GDM1 (cell line): ENCODE measurements at places on chromosomes 4 and X.

DNA sequence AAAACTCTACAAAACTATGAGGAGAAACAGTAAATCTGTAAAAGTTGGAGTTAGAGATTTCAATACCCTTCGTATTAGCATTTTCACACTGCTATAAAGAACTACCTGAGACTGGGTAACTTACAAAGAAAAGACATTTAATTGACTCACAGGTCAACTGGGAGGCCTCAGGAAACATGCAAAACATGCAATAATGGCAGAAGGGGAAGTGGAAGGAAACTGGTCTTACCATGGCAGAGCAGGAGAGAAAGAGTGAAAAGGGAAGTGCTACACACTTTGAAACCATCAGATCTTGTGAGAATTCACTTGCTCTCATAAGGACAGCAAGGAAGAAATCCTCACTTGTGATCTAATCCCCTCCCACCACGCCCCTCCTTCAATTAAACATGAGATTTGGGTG lies 949.9 kb downstream of the TECRL start:
- DNase-seq: peak; percentile 47

- DNase-seq: no peak
These were observed 48.5 kb upstream of the MYOZ2 start for GRCh38 chr4:119087121-119087520.

- DNase-seq: no peak
These were observed 42.8 kb downstream of the HMX1 start for GRCh38 chr4:8828869-8829268.

GRCh38 chr4:189302719-189303118 lies 638.0 kb upstream of the FRG1 start:
- no peak for DNase-seq

DNA sequence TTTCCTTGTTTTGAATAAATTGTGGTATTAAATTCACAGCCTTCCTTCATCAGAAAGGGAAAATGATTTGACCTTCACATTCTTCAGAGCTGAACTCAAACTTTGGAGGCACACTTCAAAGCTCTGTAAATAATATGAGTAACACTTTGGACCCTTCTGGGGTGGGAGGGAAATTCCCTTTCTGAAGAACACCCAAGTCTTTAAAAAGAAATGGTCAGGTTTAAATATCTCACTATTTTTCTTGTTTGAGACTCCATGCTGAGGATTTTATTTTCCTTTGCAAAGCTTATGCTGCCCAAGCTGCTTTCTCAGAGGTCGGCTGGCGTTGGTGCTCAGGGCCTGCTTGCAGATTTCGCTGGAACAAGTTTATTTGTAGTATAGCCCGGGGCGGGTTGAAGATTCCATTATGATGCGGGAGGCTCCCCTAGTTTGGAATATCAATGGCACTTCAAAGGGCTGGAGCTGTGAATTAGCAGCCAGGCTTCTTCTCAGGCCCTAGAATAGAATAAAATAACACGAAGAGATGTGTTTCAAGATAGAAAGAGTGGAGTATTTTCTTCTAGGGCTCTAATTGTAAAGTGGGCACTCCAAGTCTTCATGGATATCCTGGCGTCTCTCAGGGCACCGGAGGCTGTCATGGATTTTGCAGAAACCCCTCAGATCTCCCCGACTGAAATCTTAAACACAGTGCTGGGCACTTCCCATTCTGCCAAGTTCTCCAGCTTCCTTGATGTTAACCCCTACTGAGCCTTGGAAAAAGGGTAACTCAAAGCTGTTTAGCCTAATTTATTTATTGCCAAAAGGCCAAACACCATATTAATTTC lies 315.6 kb downstream of the GPAT3 start:
- DNase-seq: no peak

GRCh38 chr4:13893211-13893610 lies 265.7 kb upstream of the BOD1L1 start:
- DNase-seq: no peak

GRCh38 chr4:14333616-14334015 lies 668.7 kb upstream of the CPEB2 start:
- no peak for DNase-seq

DNA sequence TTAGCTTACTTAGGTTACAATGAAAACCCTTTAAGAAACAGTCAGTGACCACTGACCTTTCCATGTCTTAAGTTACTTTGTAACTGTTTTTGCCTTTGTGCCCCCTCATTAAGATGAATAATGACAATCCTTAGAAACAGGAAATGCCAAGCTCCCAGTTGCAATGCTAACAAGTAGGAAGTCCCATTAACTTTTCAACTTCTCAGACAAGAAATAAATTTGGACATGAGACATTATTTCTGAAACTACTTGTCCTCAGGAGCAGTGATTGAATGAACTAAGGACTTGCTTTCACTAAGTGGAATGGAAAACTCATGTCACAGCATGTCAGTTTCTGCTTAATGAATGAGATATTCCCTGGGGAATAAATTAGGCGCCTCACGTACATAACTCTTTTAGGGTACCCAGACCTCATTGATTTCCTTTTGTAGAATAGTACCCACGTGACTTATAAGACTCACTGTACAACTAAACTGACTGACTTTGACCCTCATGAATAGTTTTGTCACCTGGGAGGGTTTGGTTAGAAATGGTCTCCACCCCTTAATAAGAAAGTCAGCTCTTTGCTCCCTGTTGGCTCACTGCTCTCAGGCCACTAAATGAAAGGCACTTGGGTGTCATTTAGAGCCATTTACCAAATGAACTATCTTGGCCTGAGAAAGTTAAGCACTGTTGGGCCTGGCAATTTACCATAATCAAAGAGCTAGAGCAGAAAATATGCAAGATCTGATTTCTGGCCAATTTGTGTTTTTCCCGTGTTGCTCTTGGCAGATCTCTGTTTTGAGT lies 383.9 kb downstream of the RPA4 start:
- DNase-seq: no peak

DNA sequence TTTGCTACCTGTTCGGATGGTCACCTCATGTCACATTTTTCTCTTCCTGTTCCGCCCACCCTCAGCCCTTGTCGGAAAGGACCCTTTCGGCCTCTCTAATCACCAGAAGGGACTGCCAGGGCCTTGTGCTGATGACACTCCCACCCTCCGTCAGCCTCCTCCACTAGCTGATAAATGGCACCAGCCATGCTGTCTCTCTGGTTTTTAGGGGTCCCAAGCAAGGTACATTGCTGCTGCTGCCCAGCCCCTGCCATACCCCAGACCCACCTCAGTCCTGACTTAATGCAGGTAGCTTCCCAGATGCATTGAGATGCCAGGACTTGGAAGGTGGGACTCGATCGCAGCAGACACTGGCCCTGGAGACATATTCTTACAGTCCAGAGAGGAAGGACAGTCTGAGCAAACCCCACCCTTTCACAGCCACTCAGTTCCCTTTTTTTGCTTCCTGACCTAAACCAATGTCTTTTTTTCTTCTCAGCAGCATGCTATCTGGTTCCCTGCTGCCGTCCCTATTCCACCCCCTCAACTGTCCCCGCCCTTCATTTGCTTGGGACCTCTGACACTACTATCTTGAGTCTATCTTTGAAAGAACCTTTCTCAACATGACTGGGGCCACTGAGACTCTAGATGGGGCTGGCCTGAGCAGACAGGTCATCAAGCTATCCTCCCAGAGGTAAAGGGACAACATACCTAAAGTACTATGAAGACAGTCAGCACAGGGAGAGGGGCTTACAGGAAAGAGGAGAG lies at the start of gene BTK:
Gene BTK (minus strand): TSS at position 397 of the 747 bp plus-strand sequence. CDS start 10,907 bp downstream, outside the sequence.
- peak; percentile 59 for DNase-seq

- DNase-seq: no peak
These were observed 86.5 kb downstream of the PLAC1 start for GRCh38 chrX:134571796-134572195.

DNA sequence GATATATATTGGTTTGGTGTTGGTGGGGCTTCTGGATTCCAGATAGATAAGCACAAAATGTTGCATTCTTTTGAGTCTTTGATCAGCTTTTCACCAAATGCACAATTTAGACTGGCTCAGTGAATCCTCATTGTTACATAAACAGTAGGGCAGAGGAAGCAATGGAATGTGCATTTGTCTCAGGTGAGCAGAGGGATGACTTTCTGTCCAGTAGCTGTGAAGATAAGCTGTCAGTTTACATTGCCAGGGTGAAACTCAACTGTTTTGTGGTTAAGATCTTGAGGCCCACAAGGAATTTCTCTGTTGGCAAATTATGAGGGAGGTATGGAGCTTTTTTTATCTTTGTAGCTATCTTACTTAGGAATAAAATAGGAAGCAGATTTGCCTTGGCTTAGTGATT lies 168.0 kb downstream of the GALNTL6 start:
- no peak for DNase-seq

GRCh38 chr4:81966676-81967075 lies 407.1 kb downstream of the HNRNPD start:
- DNase-seq: no peak

DNA sequence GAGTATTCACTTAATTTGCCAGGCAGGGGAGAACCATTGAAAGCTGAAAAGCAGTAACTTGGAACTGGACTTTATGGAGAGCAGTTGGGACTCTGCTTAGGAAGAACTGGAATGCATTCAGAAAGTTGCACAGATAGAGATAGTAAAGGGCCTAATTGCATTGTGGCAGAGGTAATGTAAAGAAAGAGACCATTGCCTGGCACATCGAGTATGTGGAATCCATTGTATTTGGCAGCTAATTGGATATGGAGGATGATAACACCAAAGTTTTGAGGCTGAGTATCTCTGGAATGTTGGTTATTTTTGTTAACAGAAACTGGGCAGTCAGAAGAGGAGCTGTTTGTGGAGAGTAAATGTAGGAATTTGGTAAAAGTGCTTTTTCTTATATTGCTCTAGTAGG lies 169.9 kb downstream of the BMPR1B start:
- no peak for DNase-seq

DNA sequence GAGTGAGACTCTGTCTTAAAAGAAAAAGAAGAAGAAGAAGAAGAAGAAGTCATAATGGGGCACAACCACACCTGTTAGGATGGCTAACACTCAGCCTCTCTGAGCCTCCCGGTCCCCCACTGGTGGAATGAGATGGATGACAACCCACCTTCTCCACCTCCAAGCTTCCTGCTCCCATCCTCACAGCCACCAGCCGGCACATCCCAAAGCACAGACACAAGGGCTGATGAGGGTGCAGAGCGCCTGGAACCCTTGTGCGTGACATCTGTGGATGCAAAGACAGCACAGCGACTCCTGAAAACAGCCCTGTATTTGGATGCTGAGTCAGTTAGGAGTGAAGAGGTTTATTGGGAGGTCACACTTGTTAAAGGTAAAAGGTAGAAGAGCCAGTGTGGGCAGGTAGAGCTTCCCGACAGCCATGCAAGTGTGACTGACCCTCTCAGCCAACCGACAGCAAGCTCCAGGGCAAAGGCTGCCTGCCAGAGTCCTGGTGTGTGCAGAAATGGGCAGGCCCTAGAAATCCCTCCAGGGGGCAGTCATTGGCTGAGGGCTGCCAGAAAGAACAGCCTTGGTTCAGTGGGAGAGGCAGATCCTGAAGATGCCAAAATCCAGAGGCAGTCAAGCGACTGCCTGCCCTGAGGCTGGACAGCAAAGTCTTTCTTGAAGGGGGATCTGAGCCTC lies 26.6 kb upstream of the MAN2B2 start:
- DNase-seq: no peak

DNA sequence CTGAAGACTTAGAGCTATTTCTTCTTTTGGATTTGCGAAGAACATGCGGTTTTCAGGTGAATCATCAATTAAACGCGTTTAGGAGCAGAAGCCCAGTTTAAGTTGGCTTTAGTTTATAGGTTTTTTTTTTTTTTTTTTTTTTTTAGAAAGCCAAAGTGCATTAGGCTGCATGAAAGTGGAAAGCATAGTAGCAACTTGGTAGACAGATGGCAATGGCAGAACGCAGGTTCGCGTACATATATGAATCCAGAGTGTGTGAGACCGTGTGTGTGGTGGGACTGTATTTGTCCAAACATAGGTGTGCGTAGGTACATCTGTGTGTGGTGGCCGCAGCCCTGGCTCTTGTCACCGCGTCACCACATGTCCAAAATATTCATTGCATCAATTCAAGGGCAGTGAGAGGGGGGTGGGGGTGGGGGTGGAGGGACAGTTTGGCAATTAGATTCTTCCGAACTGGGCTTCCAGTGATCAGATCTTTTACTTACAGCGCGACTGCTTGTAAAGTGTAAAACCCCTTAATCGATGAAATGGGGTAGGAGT lies 901 bp downstream of the JADE1 start:
- peak; percentile 33 for DNase-seq

- no peak for DNase-seq
These were observed 75.3 kb downstream of the ENPP6 start for GRCh38 chr4:184142121-184143000.

DNA sequence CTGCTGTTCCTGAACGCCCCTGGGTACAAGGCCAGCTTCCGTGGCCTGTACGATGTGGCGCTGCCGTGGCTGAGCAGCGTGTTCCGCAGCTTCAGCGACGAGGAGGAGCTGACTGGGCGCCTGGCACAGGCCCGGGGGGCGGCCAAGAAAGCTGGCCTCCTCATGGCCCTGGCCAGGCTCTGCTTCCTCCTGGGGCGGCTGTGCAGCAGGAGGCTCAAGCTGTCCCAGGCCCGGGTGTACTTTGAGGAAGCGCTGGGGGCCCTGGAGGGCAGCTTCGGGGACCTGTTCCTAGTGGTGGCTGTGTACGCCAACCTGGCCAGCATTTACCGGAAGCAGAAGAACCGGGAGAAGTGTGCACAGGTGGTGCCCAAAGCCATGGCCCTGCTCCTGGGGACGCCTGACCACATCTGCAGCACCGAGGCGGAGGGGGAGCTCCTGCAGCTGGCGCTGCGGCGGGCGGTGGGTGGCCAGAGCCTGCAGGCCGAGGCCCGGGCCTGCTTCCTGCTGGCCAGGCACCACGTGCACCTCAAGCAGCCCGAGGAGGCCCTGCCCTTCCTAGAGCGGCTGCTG lies 28.2 kb downstream of the SH3TC1 start:
- DNase-seq: no peak

DNA sequence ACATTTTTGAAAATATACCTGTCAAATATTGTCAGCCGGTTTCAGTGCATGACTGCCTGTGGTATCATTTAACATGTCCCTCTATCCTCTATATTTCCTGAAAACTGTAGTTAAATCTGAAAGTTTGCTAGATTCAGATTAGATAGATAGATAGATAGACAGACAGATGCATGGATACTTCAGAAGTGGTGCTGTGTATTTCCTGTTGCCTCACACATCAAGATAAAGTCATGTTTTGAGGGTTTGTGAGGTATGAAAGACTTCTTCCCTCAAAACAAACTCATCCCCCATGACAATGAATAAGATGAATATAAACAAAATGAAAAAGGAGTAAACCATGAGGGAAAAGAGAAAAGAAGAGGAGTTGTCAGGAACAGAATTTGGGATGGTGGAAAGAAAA lies 6.0 kb upstream of the BST1 start:
- DNase-seq: no peak

DNA sequence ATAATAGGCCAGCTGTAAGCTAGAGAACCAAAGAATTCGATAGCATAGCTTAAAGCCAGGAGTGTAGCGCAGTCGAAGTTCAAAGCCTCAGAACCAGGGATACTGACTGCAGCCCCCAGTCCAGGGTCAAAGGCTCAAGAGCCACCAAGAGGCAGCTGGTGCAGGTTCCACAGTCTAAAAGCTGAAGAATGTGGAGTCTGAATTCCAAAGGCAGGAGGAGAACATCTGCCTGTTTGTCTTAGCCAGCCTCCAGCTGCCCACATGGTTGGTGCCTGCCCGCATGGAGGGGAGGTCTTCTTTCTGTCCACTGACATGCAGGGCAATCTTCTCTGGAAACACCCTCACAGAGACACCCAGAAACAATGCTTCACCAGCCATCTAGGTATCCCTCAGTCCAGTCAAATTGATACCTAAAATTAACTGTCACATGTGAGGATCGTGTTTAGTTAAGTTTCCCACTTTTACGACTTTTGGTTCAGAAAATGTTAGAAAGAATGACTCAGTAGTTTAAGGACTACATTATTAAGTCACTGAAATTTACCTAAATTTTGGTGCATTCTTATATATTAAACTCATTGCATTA lies 52.8 kb upstream of the RHOH start:
- DNase-seq: no peak
